Renal cortical epithelial cell (primary cell): ENCODE measurements at places on chromosomes 12 and 14. TPM values are rescaled to one million over a fixed set of nuclear protein-coding genes. Genes with fewer than 3 reads are reported as not detected.

- DNase-seq: no peak
Measured at GRCh38 chr14:67207810-67208209, 18.6 kb downstream of the GARIN2 start.

DNA sequence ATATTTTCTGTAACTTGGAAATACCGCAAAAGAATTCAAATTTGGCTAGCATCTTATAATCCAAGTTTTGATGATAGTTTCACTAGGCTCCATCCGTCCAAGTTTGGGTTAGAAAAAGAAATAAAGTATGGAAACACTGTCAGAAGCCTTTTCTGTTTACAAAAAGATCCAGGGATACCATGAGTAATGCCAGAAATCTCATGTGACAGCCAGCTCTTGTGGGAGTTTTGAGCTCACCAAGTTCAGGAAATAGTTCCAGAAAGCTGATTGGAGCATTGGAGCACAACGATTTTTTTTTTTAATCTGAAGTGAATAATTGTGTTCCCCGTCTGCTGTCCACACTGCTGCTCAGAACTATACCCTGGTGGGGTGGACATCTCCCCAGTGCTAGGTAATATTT, 229.7 kb upstream of the NPAS3 start:
- DNase-seq: peak; percentile 95

TSPAN11 gene
- 1.0 TPM in 1 of 2 replicates, not detected in the other for total RNA-seq

A2M gene
- total RNA-seq: 0.35 and 2.8 TPM in 2 replicates

- DNase-seq: peak; percentile 0
Measured at GRCh38 chr14:83044001-83044400, 1510.3 kb upstream of the SEL1L start.

DNA sequence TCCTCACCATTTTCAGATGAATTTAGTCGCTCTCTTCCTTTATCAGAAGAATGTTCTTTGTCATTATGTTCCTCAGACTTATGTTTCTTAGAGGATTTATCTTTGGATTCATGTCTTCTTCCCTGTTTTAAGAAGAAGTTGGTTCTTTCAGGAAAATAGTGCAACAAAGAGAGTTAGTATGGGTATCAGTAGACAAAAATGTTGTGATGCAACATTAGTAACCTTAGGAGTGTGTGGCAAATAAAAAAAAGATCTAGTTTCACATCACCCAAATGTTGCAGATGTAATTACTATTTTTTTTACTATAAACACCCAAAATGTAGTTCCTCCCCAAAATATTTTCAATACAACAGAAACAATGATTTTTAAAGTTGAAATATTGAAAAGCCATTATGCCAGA, 7.8 kb downstream of the RSRC2 start:
- no peak for DNase-seq

DNA sequence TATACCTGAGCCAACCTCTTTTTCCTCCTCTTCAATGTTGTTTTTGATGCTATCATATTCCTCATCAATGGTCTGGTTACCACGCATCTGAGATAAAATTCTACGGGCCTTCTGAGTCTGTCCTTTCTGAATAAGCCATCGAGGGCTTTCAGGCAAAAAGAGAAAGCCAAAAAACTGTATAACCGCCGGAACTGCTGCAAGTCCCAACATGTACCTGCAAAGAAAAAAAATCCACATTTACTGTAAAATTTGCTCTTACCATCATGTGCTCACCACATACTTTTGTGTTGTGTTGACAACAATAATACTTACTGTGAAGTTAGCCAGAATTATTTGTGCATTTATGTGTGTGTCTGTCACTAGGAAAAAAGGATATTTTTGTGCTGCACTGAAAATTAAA, 77.6 kb downstream of the SLC2A13 start:
- no peak for DNase-seq
